Caudate nucleus (tissue), 63 donors: ENCODE measurements at places on chromosomes 6 and 20.
A peak's percentile ranks its signal among the peaks of the same experiment; 100 is the strongest.

DNA sequence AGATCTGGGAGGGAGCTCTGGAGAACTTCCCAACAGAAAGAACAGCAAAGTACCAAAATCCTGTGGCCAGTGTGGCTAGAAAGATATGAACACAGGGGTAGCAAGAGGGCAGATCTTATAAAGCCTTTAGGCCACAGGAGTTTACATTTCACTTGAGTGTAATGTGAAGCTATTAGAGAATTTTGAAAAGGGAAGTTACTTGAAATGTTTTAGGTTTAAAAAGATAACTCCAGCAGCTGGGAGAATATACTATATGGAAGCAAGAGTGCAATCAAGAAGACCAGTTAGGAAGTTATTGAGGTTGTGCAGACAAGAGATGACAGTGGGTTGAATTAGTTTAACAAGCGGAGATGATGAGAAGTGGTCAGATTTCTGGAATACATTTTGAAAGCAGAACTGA is 7.9 kb downstream of the SUPT3H start:
- DNase-seq: no peak

GRCh38 chr20:48096957-48097890 is 311.9 kb upstream of the SULF2 start:
- no peak for DNase-seq

GRCh38 chr6:32337186-32337805 is 34.4 kb downstream of the TSBP1 start:
- DNase-seq: no peak

GRCh38 chr6:5211492-5211891 is 49.3 kb downstream of the LYRM4 start:
- DNase-seq: no peak

GRCh38 chr6:169846286-169847056 is 95.0 kb downstream of the ERMARD start:
- no peak for DNase-seq

- DNase-seq: no peak
Observed at GRCh38 chr6:15038013-15038791, 207.7 kb upstream of the JARID2 start.

- no peak for DNase-seq
Observed at GRCh38 chr6:5673019-5673790, 333.5 kb downstream of the NRN1 start.

DNA sequence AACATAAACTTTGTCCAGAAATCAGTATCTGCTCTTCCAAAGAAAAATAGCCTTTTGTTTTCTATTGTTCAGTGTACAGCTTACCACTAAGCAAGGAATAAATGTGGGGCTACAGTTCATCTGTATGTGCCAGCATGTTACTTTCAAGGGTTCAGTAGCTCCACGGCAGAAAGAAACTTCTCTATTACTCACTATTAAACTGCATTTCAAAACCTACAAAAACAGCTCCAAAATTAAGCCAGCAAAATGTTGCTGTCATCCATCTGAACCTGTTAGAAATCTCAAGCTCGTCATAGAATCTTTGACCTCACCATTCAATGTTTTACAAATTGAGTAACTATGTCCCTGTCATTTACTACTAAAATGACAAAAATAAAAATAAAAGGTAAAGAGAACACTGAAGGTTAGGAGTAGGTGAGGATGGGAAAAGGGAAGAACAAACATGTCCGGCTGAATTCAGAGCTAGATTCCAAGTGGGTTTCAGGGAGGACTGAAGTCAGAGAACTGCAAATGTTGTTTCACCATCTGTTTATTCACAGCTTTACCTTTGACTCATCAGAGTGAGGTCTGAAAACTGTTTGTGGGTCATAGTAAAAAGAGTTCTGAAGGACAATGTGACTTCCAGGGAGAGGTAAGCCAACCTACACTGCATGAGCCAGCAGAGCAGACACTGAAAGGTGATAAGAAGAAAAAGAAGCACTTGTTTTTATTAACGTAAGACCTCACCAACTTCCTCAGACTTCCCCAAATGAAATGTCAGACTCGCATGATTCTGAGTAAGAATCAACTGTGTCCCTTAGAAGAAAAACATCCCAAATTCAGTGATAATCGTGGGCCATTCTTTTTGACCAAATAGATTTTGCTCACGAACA is 62.0 kb downstream of the ATXN1 start:
- DNase-seq: no peak

DNA sequence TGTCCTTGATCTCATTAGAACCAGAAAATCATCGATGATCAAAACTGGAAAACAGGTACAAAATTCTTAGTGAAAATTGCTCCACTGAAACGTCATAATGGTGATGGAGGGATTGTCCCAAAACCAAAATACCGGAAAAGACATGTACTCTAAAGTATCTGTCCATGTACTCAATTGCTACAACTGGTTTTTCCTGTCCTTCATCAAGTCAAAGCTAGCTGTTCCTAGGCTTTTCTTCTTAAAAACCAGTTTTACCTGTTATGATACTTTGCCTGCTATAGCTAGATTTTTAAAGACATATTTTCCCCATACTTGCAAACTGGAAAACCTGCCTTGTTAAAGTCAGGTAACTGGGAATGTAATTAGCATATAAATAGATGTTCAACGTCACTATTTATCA is 50.5 kb upstream of the LRRC1 start:
- no peak for DNase-seq

- no peak for DNase-seq
Observed at GRCh38 chr6:37054580-37054979, 49.1 kb downstream of the FGD2 start.

- DNase-seq: no peak
Observed at GRCh38 chr20:50405915-50406609, 104.1 kb upstream of the PTPN1 start.

- no peak for DNase-seq
Observed at GRCh38 chr6:16659466-16660156, 101.6 kb downstream of the ATXN1 start.

DNA sequence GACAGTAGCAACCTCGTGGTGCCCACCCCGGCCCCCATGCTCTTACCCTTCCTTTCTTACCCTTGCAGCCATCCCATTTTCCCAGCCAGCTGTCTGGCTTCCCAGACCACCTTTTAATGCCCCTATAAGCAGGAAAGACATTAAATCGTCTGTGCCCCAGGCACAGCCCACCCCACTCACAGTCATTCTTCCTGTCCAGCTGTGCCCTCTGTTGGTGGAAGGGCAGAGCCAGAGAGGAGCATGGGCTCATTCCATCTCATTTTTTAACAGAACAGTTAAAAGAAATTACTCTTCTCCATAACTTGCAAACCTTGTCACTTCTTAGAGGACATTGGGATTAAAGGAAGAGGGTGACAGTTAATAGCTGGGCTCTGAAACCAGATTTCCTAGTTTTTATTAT is 240.5 kb downstream of the NRN1 start:
- no peak for DNase-seq

DNA sequence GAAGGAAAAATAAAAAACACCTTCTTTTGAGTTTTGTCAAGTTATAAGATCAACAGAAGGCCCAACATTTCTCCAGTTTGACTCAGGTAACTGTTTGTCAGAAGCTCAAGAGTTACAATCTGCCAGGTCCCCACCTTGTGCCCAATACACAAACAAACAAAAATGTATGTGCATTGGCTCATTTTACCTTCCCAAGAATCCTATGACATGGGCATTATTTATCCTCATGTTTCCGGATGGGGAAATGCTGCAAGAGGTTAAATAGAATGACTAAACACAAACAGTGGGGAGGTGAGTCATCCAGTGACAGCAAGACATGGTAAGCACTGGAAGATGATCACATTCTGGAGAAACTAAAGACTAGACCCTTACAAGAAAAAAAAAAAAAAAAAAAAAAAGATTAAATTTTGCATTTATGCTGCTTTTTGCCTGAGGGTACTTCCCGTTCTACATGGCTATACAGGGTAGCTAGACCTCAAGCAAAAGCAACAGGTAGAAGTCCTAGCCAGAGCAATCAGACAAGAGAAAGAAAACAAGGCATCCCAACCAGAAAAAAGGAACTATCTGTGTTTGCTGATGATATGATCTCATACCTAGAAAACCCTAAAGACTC is 23.6 kb upstream of the ANKRD60 start:
- DNase-seq: no peak

GRCh38 chr6:107690643-107691061 is 133.5 kb downstream of the SCML4 start:
- DNase-seq: no peak

GRCh38 chr20:63035603-63036185 is 28.9 kb upstream of the BHLHE23 start:
- DNase-seq: no peak

- no peak for DNase-seq
Observed at GRCh38 chr20:6490849-6491248, 276.6 kb upstream of the BMP2 start.

DNA sequence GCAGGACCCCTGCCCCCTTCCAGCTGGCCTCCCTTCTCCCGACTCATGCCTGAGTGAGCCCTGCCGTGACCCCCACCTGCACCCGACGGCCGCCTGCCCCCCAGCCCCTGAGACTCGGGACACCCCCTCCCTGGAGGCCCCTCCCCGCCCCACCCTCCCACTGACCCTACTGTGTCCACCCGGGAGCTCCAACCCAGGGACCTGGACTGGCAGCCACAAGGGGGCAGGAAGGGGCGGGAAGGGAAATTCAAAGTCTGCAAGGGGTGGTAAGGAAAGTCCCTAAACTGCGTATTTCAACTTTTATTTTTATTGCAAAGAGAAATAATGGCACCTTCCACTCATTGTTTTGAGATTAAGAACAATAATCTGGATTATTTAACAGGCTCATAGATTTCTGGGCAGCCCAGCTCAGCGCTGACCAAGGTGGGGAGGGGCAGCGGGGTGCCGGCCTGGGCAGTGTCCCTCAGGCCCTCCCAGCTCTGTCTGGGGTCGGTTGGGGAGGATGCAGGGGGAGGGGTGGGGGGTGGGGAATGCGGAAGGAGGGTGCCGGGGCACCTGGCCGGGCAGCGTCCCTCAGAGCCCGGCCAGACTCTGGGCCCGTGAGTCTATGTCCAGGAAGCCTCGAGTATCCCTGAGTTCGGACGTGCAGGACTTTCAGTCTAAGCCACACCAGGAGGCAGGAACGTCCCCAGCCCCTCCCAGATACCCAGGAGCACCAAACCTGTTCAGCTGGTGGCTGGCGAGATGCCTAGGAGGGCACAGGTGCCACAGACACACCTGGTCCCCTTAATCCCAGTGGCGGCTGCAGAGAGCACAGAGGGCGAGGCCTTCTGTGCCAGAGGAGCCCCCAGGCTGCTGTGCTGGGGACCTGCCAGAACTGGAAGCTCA is 1.3 kb upstream of the PTK6 start:
- no peak for DNase-seq

DNA sequence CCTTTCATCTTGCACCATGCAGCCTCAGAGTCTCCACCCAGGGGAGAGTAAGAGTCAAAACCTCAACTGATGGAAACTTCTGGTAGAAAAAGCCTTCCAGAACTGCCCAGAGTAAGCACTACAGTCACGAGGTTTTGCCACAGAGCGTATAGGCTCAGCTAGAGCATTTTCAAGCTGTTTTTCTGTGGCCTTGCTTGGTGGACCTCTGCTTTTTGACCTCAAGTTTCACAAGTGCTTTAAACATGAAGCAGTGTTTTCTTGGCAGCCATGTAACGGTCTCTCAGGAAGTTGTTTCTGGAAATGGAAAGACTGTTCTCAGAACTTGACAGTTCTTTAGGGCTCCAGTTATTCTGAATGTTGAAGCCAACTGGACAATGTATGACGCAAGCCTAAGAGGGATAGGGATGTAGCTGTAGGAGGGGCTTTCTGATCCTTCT is 146.5 kb downstream of the ZDHHC14 start:
- DNase-seq: no peak

- DNase-seq: no peak
Observed at GRCh38 chr6:170433163-170434116, 119.7 kb downstream of the PSMB1 start.

DNA sequence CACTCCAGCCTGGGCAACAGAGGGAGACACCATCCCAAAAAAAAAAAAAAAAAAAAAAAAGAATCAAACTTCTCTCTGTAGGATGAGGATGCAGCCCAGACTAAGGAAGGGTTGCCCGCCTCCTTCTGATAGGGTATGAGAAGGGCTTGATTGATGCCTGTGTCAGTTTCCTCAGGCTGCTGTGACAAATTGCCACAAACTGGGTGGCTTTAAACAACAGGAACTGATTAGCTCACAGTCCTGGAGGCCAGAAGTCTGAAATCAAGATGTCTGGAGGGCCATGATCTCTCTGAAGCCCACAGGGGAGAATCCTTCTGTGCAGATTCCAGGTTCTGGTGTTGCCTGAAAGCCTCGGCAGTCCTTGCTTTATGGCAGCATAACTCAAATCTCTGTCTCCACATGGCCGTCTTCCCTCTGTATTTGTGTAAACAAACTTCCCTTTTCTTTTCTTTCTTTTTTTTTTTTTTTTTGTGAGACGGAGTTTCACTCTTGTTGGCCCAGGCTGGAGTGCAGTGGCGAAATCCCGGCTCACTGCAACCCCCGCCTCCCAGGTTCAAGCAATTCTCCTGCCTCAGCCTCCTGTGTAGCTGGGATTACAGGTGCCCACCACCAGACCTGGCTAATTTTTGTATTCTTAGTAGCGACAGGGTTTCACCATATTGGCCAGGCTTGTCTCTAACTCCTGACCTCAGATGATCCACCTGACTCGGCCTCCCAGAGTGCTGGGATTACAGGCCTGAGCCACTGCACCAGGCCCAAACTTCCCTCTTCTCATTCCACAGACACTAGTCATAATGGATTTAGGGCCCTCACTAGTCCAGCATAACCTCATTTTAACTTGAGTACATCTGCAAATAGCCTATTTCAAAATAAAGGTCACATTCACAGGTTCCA is 11.2 kb upstream of the CDK19 start:
- DNase-seq: no peak

GRCh38 chr6:148868314-148868713 is 121.5 kb downstream of the UST start:
- DNase-seq: no peak

DNA sequence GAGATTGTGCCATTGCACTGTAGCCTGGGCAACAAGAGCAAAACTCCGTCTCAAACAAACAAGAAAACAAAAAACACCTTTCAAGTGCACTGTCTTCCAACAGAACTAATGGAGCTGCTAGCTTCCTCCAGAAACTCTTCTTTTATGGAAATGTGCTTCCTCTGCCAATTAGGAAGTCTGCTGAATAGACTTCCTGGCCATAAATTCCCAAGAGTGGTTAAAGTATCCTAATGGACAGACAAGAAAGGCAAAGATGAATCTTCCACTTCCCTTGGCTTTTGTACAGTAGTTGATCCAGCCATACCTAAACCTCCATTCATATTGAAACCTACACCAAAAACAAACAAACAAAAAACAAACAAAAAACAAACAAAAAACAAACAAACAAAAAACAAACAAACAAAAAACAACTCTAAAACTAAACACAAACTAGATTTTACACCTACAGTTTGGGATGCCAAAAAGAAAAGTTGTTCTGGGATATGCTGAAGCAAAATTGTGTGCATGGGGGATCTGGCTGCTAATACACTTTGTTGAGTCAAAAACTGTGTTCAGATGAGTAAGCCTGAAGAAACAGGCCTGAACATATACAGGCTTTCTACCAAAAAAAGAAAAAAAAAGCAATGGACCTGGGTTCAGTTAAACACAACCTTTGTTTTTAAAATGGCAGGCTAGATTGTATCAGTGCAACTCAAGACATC is 59.8 kb upstream of the CARMIL1 start:
- no peak for DNase-seq

GRCh38 chr6:107574856-107575255 is 84.9 kb downstream of the SOBP start:
- no peak for DNase-seq

GRCh38 chr20:50285376-50286173 is 94.9 kb downstream of the CEBPB start:
- no peak for DNase-seq

- peak; percentile 75 for DNase-seq
Observed at GRCh38 chr6:19836799-19837510, at the start of gene ID4. Gene ID4, plus strand, starts transcription at chr6:19837370. Its CDS starts 385 bp downstream, at chr6:19837755.

GRCh38 chr6:161111261-161111660 is 119.7 kb downstream of the MAP3K4 start:
- DNase-seq: no peak

- no peak for DNase-seq
Observed at GRCh38 chr6:93678841-93679454, 259.6 kb upstream of the EPHA7 start.
